ENCODE measurements at places on chromosomes 16 and 17.
A peak's percentile ranks its signal among the peaks of the same experiment; 100 is the strongest.

DNA sequence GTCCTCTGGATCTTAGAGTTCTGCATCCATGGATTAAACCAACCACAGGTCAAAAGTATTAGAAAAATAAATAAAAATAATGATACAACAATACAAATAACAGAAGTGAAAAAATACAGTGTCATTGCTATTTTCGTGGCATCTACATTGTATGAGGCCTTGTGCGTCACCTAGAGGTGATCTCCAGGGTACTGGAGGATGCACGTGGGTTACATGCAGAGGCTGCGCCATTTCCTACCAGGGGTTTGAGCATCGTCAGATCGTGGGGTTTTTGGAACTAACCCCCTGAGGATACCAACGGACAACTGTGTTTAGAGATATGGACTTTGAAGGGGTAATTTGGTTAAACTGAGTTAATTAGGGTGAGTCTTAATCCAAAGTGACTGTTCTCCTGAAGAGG, 224.7 kb downstream of the ENGASE start:
- no peak for DNase-seq

DNA sequence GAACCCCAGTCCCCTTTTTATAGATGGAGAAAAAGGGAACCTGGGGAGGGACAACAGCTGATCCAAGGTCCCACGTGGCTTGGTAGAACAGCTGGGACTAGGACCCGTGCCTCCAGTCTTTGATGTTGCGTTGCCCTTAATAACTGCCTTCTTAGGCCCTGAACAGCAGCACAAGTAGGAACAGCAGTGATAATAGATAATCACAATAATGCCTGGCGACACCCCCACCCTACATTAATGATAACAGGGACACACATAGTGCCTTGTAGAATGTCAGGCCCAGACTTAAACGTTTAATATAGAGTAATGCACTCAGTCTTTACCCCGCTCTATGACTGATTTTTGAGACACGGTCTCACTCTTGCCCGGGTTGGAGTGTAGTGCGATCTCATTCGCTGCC, 96.4 kb downstream of the ABCC6 start:
- no peak for DNase-seq

- DNase-seq: no peak
These were observed 143.9 kb downstream of the KCNJ2 start for GRCh38 chr17:70313086-70313852.

DNA sequence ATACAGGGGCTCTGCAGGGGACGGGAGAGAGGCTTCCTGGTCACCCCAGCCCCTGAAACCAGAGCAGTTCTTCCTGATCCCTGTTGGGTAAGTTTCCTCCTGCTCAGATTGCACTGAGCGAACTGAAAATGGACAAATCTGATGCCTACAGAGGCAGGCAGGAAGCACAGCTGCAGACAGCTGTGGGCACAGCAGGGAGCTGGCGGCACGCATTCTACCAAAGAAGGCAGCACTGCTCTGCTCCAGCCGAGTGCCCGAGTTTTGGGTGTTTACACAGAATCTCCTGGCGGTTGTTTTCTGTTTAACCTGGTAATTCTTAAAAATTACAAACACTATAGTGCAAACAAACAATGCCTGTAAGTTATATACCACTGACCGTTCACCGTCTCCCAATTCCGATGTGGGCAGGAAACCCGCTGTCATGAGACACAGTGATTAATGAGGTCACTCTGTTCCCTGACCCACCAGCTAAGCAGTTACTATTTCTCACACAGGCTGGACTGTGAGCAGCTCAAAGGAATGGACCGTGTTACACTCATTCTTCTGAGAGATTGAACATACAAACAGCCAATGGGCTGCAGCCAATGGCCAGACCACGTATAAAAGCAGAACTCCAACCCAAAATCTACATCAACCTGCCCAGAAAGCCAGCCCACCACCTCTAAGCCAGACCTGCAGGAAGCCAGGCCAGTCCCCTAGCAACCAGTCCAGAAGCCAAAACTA, 25.5 kb downstream of the NSMCE1 start:
- DNase-seq: no peak

- DNase-seq: no peak
These were observed 80.8 kb upstream of the NOL11 start for GRCh38 chr17:67636834-67637520.

DNA sequence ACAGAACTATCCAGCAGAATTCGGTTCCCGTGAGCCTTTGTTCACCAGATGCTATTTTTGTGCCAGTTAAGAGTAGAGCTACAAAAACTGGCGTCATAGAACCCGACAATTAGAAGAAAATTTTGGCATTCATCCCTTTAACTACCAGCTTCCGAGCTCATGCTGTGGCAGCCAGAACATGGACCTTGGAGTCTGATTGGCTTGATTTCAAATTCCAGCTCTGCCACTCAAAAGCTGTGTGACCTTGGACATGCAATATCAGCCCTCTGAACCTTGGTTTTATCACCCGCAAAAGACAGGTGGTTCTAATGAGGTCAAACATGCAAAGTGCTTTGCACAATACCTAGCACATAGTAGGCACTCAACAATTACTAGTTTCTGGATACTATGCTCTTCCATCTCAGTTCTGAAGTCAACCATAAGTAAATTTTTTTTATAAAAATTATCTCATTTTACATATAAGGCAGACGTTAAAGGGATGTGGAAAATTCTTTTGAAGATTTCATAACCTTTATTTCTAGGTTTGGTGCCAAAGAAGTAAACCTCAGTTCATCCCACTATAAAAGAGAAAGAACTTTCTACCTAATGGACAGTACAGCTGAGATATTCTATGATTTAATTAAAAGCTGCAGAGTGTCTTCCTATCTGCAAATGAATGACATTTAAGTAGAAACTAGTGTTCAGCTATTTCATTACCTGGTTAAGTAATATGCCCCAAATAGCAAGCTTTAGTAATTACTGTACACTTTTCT, 331.5 kb downstream of the HAPSTR1 start:
- DNase-seq: no peak

GRCh38 chr16:86158688-86159360, 259.9 kb downstream of the IRF8 start:
- no peak for DNase-seq

GRCh38 chr16:85089525-85089924, 22.7 kb downstream of the CIBAR2 start:
- DNase-seq: no peak

DNA sequence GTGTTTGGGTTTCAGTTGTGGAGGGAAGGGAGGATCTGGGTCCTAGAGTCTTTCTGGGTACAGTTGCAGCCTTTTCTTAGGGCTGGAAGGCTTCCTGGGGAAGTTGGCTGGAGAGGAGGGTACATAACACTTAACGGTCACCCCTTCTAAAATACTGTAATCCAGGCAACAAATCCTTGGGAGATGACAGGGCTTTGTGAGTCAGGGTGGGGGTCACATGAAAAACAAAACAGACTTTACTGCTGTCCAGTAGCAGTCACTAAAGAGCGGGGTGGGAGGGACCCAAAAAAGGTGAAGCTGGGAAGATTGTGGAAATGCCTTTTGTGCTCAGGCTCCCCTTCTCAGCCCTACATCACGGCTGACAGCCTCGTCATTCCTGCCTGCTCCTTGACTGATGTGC, 6.3 kb downstream of the SAP30BP start:
- DNase-seq: no peak

DNA sequence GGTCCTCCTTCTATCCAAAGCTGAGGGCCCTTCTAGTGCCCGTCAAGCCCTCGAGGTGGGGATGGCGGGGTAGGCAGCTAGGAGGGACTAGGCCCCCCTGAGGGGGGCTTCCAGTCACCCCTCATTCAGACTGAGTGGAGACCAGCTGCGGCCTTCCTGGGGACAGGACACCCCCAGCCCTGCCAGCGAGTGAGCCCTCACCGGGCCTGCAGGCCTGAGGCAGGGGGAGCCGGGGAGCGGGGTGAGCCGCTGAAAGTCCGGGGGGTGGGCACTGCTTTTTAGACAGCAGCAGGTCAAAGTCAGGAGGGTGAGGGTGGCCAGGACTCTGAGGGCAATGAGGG, 8.7 kb upstream of the KREMEN2 start:
- DNase-seq: no peak

DNA sequence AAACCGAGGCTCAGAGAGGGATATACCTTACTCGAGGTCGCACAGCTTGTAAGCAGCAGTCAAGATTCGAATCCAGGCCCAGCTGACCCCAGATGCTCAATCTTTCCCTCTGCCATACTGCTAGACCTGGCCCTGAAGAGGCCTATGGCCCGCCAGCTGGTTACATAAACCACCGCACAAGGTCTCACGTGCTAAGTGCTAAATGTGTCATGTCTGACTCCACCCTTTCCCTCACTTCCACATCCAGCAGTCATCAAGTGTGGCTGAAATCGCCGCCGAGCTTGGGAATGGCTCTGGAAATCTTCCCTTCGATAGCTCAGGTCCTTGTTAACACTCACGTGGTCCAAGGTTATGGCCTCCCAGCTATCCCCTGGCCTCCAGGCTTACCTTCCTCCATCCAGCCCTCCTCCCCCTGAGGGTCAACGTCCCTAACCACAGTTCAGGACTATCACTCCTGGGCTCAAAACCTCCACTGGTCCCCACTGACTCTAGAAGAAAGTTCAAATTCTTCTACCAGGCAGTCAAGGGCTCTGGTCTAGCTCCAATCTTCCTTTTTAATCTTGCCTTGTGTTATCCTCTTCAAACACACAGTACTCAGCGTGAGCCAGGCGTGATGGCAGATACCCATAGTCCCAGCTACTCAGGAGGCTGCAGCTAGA, 3.5 kb downstream of the ZBTB4 start:
- DNase-seq: no peak

GRCh38 chr16:35447010-35447558, 1987.7 kb downstream of the TP53TG3F start:
- no peak for DNase-seq

GRCh38 chr16:61792194-61792909, 243.9 kb downstream of the CDH8 start:
- no peak for DNase-seq

GRCh38 chr16:8678068-8678927, 3.9 kb downstream of the ABAT start:
- no peak for DNase-seq

DNA sequence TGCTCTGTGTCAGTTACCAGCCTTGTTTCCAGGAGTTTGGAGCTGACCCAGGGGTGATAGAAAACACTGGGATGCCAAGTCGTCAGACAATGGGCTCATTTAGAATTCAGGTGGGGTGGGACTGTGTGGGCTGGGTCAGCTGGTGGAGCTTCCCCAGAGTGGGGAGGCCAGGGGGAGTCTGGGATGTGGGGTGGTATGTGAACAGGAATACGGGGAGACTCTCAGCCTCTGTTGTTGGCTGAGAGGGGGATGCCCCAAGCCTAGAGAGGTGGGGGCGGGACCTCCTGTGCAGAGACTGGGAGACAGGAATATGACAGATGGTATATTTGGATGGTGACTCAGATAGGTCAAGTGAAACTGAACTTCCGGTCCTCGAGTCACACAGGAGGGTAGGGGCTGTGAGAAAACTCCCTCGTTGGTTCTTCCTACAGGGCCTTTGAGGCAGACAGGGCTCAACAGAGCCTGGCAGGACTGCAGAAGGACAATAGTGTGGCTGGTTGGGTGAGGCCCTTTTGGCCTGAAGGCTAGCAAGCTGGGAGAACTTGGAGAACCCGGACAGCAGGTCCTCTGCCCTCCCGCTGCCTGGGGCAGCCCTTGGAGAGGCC, 23.7 kb downstream of the CDH1 start:
- DNase-seq: peak; percentile 79

GRCh38 chr17:58822148-58823050, 66.7 kb downstream of the PPM1E start:
- DNase-seq: no peak

DNA sequence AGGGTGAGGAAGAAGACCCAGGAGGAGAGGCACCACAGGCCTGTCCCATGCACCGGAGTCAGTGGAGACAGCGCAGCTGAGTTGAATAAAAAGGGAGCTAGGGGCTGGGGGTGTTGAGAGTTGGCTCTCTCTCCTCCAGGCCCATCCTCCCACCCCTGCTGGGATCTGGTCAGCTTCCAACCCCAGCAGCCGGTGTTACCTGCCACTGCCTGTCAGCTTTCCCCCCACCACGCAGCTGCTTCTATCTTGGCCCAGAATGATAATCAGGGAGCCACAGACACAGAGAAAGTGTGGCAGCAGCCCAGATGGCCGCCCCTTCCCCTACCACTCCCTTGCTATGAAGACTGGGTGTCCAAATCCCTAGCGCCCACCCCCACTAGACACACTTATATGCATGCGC, 120.6 kb upstream of the RPL38 start:
- DNase-seq: no peak

GRCh38 chr16:70416748-70417616, 21.9 kb downstream of the ST3GAL2 start:
- no peak for DNase-seq

All from activated CD4-positive, alpha-beta T cell treated with anti-CD3 and anti-CD28 coated beads, Interleukin-2, amount 50 U/mL, for 16 hours (primary cell).